T-helper 1 cell (primary cell): ENCODE measurements at places on chromosomes 13 and 19.

GRCh38 chr19:41776700-41777099, 19.7 kb upstream of the CEACAM3 start:
- DNase-seq, result no peak

GRCh38 chr19:19531951-19532805, 3.5 kb downstream of the YJEFN3 start:
- peak; percentile 75 for DNase-seq

GRCh38 chr13:46595136-46595884, 42.3 kb downstream of the LRCH1 start:
- no peak for DNase-seq

GRCh38 chr19:52221831-52222375, 32.1 kb downstream of the PPP2R1A start:
- no peak for DNase-seq

DNA sequence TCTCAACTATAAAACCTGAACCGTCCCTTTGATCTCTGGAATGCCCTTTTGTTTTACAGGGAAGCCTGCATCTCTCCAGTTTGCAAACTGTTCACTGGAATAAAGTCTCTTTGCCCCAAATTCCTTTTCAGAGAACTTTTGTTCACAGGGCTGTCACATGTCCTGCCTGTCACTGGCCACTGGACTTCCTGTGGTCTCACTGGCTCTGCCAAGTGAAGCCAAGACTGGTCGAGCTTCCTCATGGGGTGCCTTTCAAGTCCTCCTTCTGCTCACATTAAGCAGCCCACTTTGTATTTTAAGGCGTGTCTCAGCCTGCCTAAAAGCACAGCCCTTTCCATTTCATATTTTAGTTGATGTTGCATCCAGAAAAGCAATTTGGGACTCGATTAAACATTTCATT, 215.7 kb downstream of the KATNAL1 start:
- no peak for DNase-seq

- no peak for DNase-seq
These were observed 33.5 kb downstream of the ZNF844 start for GRCh38 chr19:12098040-12098439.

DNA sequence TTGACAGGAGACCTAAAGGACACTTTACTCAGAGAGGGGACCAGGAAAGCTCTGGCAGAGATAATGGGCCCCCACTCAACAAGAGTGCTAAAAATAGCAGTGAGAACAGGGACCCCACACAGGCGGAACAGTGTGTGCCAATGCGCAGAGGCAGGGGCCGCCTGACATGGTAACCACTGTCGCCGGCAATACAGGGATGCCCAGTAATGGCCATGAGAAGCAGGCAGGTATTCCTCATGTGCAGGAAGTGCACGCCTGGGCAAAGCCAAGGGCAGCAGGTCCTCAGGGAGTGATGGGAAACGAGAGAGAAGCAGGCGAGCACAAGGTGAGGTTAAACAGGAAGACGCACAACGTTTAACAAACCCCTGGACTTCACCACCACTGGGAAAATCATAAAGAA, 757.1 kb downstream of the LIG4 start:
- no peak for DNase-seq

DNA sequence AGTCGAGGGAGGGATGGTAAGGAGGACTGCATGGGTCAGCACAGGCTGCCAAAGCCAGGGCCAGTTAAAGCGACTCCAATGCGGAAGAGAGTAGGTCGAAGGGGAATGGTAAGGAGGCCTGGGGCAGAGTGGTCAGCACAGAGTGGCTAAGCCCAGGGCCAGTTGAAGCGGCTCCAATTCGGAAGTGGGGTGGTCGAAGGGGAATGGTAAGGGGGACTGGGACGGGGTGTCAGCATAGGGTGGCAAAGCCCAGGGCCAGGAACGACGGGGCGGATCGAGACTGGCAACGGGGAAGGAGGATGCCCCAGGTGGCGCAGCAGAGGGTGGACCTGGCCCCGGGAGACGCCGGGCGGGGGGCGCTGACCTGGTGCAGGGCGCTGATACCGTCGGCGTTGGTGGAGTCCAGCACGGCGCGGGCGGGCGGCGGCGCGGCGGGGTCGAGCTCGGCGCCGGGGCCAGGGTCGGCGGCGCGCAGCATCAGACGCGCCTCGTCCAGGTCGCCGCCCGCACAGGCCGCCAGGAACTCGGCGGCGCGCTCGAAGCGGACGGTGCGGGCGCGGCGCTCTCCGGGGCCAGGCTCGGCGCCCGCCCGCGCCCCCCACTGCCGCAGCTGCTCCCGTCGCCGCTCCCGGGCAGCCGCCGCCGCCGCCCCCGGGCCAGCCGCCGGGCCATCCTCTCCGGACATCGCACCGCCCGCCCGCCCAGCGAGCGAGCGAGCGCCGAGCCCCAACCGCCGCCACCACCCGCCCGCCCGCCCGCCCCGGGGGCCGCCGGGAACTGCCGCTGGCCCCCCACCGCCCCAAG, at the start of gene PPP1R12C:
PPP1R12C (minus strand) TSS at position 779 of the 804 bp plus-strand sequence; CDS start at position 685, 94 bp downstream.
- no peak for DNase-seq

- DNase-seq, result peak; percentile 4
These were observed 752 bp downstream of the PDCD5 start for GRCh38 chr19:32581705-32582179.

DNA sequence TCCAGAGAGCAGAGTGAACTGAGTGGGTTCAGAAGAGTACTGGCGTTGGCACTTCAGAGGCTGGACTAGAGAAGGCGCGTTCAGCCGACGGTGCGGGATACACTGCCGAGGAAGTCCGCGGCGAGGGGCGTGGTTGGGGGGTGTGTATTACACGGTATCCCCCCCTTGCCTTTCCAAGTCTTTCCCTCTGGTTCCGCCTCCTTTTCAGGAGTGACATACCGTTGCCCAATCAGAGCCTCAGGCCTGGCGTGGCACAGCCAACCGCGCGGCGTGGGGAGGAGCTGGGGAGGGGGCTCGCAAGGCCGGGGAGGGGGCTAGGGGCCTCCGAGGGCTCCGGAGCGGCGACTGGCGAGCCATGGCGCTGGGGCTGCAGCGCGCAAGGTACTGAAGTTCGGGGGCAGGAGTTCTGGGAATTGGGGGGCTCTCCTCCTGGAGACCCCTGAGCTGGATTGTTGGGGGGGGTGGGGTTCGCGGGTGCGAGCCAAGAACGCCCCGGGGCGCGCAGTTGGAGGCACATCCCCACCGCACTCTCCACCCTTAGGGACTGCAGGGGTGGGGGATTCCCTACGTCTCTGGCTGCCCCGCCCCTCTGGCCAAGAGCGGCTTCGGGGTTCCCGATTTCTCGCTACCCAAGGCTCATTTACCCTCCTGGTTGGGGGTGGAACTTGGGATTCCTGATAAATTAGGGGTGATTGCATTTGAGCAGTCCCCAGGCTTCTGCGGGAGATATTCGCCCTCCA, at the start of gene HIF3A:
HIF3A (plus strand) TSS at position 321 of the 740 bp plus-strand sequence; CDS start at position 356, 35 bp downstream.
- DNase-seq, result no peak

GRCh38 chr13:51603716-51604115, 19.5 kb downstream of the WDFY2 start:
- DNase-seq, result no peak

GRCh38 chr19:45677351-45678230, 9.6 kb downstream of the GIPR start:
- DNase-seq, result peak; percentile 94

DNA sequence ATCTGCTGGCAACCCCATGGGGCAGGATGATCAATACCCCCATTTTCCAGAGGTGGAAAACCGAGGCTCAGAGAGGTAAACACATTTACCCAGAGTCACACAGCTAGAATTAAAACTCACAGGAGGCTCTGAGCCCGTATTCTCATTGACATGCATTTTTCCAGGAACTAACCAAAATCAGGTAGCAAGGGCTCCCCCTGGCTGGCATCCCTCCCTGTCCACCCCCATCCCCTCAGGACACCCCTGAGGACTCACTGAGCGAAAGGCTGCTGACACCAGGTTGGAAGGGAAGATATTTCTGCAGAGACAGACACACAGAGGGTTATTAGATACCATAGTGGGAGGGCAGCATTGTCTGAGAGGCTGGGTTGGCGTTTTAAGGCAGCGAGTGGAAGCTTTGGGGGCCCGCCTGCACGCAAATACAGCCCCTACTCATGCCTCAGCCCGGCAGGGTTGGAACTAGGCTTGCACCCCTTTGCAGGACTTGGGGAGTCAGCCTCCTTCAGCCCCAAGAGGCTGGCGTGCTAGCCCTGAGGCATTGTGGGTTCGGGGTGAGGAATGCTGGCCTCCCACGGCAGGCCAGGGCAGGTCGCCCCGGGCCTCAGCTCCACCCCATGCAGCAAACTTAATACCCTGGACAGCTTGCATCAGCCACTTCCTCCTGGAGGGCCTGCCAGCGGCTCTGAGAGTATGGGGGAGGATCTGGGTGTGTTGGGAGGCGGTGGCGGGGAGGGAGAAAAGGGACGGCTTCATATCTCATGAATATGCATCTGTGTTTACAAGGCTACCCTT, 3.9 kb downstream of the SLC1A5 start:
- DNase-seq, result no peak

DNA sequence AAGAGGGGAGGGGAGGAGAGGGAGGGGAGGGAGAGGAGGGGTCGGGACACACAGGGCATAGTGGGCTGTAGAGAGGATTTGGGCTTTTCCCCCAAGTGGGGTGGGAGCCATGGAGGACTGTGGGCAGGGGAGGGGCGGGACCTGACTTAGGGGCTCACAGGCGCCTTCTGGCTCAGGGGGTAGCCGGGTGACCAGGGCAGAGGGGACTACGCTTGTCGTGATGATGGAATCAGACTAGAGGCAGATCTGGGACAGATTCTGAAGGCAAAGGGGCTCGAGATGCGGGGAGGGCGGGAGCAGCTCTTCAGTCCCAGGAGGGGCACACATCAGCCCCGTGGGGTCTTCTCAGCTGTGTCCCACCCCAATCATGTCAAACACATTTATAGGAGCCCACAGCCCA, 13.5 kb downstream of the NDUFA11 start:
- DNase-seq, result no peak

GRCh38 chr19:48668332-48668731, 4.5 kb downstream of the NTN5 start:
- DNase-seq, result no peak

DNA sequence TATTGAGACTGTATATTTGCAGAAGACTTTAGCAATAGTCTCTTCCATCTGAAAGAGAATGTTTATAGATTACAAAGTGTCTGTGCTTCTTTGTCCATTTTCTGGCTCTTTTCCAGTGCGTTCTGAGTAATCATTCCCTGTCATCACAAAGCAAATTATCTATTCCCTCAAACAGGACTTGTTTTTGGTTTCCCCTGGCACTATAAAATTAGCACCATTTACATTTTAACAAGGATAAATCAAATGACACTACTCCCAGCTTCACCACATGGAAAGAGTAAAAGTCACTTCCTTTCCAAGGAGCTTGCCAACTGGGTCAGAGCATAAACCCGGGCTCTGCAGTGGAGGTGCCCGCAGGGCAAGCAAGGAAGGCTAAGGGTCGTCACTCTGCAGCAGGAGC, 88.1 kb downstream of the SHISA2 start:
- no peak for DNase-seq

DNA sequence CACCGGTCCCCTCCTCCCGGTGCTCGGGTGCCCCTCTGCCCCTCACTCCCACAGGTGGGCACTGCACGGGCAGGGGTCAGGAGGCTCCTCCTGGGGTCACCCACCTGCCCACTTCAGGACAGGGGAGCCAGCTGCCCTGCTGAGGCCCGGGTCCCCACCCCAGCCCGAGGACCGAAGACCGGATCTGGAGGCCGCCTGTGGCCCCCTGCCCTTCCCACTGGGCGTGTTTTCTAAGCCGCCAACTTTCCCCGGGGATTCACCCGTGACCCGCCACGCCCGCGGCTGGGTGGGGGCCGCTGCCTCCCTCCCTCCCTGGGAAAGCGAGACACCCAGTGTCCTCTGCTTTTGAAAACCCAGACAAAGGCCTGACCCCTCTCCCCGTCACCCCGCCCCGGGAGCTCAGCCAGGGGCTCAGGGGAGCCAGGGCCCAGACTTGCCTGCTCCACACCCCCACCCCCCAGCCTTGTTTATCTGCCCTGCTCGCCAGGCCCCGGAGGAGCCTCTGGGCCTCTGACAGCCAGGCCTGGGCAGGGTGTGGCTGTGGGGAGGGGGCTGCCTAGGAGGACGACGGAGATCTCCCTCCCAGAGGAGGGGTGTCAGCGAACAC, 1.3 kb downstream of the PALM start:
- no peak for DNase-seq

- DNase-seq, result no peak
These were observed 187.0 kb downstream of the MYO16 start for GRCh38 chr13:108816375-108816774.

DNA sequence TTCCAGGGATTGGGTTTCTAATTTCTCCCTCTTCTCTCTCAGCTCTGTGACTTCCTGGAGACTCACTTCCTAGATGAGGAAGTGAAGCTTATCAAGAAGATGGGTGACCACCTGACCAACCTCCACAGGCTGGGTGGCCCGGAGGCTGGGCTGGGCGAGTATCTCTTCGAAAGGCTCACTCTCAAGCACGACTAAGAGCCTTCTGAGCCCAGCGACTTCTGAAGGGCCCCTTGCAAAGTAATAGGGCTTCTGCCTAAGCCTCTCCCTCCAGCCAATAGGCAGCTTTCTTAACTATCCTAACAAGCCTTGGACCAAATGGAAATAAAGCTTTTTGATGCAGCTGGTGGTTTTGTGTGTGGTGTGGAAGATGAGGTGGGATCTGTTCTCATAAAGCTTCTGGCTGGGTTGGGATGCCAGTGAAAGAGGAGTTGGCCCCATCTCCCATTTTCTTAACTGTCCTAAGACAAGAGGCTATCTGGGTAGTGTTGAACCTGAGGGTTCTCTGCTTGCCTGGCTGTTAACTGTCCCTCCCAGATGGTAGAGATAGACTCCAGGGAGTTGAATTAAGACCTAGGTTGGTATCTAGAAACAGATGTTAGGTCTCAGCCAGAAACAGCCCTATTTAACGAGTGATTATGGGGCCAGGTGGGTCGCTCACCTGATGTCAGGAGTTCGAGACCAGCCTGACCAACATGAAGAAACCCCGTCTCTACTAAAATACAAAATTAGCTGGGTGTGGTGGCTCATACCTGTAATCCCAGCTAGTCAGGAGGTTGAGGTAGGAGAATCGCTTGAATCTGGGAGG, 1.6 kb downstream of the FTL start:
- peak; percentile 18 for DNase-seq

GRCh38 chr13:59300355-59301173, 863.2 kb downstream of the DIAPH3 start:
- DNase-seq, result no peak

DNA sequence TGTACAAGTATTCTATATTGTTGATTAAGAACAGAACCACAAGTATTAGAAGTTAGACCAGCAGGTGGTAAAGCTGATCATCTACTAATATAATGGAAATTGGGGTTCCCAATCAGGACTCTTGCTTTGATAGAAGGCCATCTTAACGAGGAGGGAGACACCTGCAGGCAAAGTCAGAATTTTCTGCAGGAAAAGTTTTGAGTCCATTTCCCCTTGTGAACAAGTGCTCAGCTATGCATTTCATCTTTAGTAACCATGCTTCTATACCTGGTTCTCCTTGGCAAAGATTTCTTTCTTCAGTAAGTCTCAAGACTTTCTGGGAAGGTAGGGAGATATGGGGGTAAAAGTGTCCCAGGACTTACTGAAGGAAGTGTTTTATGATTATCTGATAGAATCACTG, 36.1 kb upstream of the USPL1 start:
- DNase-seq, result no peak

GRCh38 chr19:34109596-34109995, 62.7 kb upstream of the LSM14A start:
- DNase-seq, result no peak

- DNase-seq, result no peak
These were observed 639 bp downstream of the STARD13 start for GRCh38 chr13:33284916-33285315.
